ENCODE measurements at places on chromosomes 3 and 15.

GRCh38 chr3:59526999-59527398 is 477.2 kb upstream of the CFAP20DC start:
- DNase-seq, result no peak

- no peak for DNase-seq
Measured at GRCh38 chr3:38726751-38727150, 77.3 kb upstream of the SCN5A start.

DNA sequence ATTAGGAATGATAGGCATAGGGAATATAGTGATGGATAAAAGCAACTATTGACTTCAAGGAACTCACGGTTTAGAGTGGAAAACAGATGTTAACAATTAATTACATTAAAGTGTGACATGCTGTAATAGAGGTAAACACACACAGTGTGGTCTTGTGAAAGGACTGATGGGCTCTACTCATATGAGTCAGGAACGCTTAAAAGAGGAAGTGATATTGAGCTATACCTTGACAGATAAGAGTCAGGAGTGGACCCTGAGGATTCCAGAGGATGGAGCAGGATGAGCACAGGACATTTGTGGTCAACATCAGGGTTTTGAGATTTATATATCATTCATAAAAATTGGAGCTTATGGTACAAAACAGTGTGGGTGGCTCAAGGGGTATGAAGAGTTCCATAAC is 11.0 kb downstream of the EXOG start:
- DNase-seq, result no peak

- no peak for DNase-seq
Measured at GRCh38 chr3:150324788-150325187, 83.3 kb upstream of the TSC22D2 start.

- peak; percentile 1 for DNase-seq
Measured at GRCh38 chr3:8499181-8499611, 2.4 kb upstream of the LMCD1 start.

DNA sequence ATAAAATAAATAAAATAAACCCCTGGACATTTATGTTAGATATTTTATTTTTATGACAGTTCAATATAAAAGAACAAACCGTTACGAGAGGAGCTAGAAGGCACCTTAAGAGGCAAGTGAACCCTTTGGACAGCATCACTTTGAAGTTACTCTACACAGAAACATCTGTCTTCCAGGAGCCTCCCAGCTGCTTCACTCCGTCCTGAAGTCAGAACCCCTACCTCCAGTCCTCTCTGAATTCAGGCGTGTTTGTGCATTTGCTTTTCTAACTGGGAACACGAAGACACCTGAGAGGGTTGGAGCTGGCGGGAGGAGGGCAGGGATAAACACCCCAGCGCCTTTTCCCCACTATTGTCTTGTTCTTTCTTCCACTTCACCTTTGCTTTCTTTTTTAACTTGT is 46.2 kb downstream of the CMTM7 start:
- DNase-seq, result no peak

DNA sequence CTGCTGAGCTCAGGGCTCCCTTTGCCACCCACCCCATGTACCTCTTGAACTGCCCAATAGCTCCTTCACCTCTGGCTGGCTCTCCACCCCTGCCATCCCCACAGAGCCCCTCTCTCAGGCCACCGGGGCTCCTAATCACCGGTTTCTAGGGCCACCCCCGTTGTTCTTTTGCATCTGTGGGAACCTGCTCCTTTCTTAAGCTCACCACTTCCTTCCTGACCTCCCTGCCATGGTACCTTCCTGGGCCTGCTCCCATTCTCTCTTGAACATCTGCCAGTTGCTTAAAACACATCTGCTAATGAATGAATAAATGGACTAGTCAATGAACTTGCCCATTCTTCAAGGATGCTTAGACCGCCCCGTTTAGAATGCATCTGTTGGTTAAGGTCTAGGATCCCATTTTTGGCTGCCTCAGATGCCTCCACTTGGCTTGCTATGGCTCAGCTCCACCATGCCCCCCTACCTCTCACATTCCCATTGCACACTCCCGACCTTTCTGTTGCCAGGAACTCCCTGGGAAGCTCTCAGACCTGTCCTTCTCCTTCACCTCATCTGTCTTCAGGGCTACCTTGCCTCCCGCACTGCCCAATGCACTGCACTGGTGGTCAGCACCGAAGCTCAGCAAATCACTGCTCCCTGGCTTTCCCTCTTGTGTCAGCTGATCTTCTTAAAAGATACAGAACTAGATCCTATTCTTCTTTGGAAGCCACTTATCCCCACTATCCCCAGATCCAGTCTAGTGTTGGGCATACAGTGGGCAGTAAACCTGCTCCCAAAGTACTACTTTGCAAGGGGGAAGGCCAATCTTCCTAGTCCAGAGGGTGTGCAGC is 9.1 kb downstream of the AMOTL2 start:
- no peak for DNase-seq

- no peak for DNase-seq
Measured at GRCh38 chr3:128667641-128668040, 17.0 kb upstream of the RPN1 start.

GRCh38 chr15:65363766-65364165 is 14.0 kb downstream of the IGDCC3 start:
- DNase-seq, result no peak

DNA sequence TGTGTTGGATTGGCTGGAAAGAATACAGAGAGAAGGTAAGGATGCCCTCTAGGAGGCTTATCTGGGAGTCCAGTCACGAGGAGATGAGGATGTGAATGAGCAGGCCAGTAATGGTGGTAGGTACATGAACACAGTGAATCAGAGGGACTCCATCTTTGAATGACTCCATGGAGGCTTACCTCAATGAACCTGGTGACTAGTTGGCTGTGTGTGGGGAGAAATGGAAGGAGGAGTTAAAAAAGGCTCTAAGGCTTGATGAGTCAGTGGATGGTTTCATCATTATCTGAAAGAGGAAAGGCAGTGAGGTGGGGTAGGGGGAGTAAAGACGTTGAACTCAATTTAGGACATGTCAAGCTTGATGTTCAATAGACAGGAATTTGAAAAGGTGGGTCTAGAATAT is 61.1 kb downstream of the KCNAB1 start:
- DNase-seq, result no peak

GRCh38 chr15:99409097-99409473 is 156.7 kb upstream of the MEF2A start:
- no peak for DNase-seq

- no peak for DNase-seq
Measured at GRCh38 chr3:191303596-191303995, 25.6 kb upstream of the CCDC50 start.

DNA sequence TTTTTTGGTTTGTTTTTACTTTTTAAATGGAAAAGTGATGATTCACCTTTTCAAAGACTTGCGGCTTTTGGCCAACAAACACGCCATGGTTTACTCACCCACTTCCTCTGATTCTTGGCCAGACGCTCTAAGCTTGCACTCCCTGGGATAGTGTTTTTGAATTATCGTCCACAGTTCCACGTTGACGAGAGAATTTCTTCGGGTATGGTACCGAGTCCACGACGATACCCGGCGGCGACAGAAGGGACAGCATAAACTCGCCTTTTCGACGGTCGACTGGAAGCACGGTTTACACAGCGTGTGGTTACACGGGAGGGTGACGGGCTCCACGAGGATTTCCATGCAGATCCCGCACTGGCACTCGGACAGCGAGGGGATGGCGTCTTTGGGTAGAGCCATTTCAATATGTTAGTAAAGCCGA is 783 bp downstream of the RNF168 start:
- DNase-seq, result peak; percentile 64

- no peak for DNase-seq
Measured at GRCh38 chr3:31772758-31773473, 208.1 kb downstream of the OSBPL10 start.

- no peak for DNase-seq
Measured at GRCh38 chr3:34001022-34001421, 202.6 kb downstream of the PDCD6IP start.

GRCh38 chr3:115165266-115165665 is 18.2 kb upstream of the ZBTB20 start:
- DNase-seq, result no peak

DNA sequence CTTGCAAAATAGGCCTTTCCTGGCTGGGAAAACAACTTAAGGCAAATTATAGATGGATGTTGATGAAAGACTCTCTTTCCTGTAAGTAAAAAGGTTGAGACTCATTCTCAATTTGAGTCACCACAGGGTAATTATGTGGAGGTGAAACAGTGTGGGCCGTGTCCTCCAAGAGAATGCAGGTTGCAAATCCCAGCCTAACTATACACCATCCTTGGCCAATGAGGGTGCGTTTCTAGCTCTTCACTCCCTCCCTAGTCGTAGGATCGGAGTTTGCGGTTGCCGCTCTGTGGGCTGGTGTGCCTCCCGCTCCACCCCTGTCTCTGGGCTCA is 259.9 kb downstream of the PLCL2 start:
- no peak for DNase-seq

GRCh38 chr3:72426618-72427397 is 421.4 kb downstream of the SHQ1 start:
- DNase-seq, result no peak

- DNase-seq, result no peak
Measured at GRCh38 chr3:127228866-127229265, 35.9 kb downstream of the PRR23E start.

DNA sequence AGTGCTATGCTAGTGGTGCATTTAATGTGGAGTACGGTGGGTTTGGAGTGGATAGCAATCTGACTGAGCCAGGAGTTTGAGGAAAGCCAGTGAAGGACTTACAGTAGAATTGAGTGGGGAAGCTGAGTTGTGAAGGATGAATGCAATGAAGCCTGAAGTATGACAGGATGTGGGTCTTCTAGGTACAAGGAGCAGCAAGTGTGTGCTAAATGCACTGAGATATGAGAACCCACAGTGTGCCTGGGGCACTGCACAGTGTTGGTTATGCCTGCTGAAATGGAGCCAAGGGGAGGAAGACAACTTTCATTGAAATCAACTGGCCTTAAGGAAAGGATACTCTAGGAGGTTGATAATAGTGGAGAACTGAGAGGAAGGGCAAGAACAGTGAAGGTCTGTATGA is 105.5 kb upstream of the MRPL3 start:
- peak; percentile 65 for DNase-seq

- DNase-seq, result no peak
Measured at GRCh38 chr15:99058421-99058870, 46.4 kb upstream of the SYNM start.

DNA sequence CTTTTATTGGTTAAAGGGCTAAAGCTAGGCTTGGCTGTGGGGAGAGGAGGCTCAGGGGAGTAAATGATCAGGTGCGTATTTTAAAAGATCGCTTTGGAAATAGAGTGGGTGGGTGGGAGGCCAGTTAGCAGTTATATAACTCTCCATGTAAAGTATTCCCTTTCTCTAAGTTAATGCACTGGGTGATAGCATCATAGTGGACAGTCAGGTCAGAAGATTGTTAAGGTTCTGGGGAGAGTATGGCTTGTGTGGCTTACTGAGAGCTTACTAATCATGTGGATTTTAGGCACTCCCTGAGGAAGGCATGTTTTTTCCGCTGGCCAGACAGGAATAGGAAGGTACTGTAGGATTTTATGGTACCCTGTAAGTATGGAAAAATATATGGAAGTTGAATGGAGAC is 6.3 kb upstream of the EIF3J start:
- no peak for DNase-seq

DNA sequence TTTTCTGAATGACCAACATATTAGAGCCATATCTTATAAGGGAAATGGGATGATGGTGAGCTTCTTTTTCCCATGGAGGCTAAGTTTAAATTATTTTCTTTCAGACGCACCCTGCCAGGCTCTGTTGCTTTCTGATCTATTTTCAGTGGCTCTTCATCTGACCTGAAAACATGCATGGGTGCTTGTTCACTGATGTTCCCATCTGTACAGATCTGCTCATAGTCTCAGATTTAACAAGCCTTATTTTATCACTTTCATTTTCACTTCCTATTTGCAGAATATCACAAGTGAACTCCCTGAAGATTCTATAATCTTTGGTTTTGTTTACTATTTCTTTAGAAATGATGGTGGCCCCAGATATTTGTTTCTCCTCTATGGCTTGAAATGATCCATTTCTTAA is 31.1 kb upstream of the SUCLG2 start:
- no peak for DNase-seq

- peak; percentile 30 for DNase-seq
Measured at GRCh38 chr15:44157679-44158078, 37.4 kb downstream of the FRMD5 start.

GRCh38 chr15:98452238-98452637 is 196.1 kb upstream of the IGF1R start:
- DNase-seq, result no peak

GRCh38 chr15:68488290-68488689 is 56.3 kb upstream of the ITGA11 start:
- no peak for DNase-seq

- no peak for DNase-seq
Measured at GRCh38 chr15:34490417-34491193, 53.0 kb upstream of the GOLGA8A start.

- DNase-seq, result no peak
Measured at GRCh38 chr3:134326760-134327593, 47.3 kb downstream of the AMOTL2 start.

- no peak for DNase-seq
Measured at GRCh38 chr15:45855210-45855906, 220.5 kb downstream of the SQOR start.

DNA sequence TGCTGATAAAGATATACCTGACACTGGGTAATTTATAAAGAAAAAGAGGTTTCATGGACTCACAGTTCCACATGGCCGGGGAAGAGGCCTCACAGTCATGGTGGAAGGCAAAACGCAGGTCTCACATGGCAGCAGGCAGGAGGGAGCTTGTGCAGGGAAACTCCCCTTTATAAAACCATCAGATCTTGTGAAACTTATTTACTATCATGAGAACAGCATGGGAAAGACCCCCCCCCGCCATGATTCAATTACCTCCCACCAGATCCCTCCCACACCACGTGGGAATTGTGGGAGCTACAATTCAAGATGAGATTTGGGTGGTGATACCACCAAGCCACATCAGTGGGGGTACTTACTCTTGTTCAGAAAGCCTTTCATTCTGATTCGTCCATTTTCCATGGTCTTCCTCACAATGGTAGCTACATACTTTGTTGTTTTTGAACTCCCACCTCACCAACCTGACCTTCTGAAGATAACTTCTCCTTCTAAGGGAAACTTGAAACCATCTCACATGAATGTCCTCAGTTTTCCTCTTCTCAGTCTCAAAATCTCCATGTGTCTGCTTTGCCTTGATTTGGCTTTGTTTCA is 275.6 kb upstream of the PROK2 start:
- DNase-seq, result no peak

- DNase-seq, result no peak
Measured at GRCh38 chr3:164477403-164477802, 600.9 kb downstream of the SI start.

DNA sequence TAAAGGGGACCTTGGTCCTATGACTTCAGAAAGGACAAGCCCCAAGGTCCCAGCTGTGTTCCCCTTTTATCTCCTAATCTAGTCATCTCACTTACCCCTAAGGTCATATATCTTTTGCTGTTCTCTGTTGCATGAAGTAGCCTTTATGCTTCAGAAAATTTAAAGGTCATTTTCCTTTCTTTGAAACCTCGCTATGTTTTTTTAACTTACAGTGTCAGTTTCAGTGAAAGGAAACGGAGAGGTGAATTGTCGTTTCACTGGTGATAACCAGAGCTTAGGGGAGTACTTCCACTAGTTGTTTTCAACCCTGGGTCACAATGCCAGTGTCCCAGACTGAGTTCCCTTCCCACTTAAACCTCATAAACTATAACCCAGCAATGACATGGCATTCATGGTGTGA is 357.4 kb downstream of the GAP43 start:
- no peak for DNase-seq

All from DMS79 (cell line).